ENCODE measurements at places on chromosomes 4 and X.

GRCh38 chr4:7457201-7458065 lies 22.7 kb upstream of the PSAPL1 start:
- no peak for DNase-seq

- no peak for DNase-seq
Observed at GRCh38 chr4:28921886-28922285, 1798.3 kb upstream of the PCDH7 start.

DNA sequence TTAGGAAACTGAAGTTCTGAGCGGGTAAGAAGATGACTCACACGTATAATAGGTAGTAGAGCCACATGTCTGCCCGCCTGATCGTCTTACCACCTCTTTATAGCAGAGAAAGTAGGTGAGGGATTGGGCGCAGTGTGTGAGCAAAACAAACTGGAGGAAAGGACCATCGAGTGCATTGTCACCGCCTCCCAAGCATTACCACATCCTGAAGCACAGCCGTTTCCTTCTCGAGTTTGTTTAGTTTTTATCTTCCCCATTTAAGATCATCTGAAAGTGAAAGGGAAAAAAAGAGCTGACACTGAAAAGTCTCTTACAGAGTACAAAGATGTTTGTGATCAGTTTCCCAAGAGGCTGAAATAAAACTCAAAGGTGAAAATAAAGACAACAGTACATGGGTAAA lies 14.8 kb downstream of the PDK3 start:
- DNase-seq = no peak

GRCh38 chrX:130623518-130623917 lies 221.7 kb downstream of the RBMX2 start:
- DNase-seq = no peak

DNA sequence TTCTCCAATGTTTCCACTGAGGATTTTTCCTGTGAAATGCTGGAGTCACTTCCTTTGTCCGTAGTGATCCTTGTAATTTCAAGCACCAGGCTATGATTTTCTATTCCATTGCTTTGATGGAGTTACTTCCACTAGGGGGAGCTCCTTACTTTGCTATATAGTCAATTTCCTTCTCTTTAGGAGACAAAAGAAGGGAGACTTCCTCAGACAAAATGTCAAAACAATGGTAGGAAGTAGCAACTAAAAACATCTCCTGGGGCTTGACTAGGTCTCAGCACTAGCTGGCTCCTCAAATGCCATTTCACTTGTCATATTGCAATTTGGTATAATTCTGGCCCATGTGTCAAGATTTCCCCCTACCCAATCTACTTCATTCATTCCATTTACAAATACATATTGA lies 24.1 kb downstream of the ZCCHC12 start:
- peak; percentile 56 for DNase-seq

GRCh38 chr4:152269448-152270191 lies 266.3 kb downstream of the FBXW7 start:
- DNase-seq = no peak

DNA sequence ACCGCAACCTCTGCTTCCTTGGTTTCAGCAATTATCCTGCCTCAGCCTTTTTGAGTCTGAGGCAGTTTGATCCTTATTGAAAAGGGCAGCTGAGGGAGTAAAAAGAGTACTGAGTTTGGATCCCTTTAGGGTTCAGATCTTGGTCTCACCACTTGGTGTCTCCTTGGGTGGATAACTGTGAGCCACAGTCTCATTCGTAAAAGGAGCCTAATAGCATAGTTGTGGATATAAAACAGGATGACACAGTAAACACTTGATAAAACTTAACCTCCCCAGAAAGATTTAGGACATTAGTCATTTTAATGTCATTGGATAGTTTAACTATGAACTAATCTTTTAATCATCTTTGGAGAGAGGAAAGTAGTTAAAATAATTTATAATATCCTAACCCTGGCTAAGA lies 173.0 kb downstream of the ANK2 start:
- DNase-seq = no peak

GRCh38 chrX:644304-645281 lies 14.0 kb downstream of the SHOX start:
- DNase-seq = no peak

DNA sequence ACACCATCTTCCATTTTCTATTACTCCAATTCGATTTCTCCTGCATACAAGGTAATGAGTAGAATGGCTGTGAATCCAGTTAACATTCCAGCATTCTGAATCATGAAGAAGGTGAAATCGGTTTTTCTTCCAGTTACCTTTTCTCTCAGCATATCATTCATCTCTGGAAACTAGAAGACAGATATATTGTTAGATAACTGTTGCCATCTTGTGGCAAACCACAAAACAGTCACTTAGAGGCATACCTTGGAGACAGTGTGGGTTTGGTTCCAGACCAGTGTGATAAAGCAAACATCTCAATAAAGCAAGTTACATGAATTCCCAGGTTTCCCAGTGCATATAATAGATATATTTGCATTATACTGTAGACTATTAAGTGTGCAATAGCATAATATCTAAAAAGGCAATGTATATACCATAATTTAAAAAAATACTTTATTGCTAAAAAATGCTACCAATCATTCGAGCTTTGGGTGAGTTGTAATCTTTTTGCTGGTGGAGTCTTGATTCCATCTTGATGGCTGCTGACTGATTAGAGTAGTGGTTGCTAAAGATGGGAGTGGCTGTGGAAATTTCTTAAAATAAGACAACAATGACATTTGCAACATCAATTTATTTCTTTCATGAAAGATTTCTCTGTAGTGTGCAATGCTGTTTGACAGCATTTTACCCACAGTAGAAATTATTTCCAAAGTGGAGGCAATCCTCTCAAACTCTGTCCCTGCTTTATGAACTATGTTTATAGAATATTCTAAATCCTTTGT lies 82.1 kb downstream of the SLC39A8 start:
- DNase-seq = peak; percentile 31

- DNase-seq = no peak
Observed at GRCh38 chr4:68152411-68152810, 22.7 kb upstream of the TMPRSS11F start.

GRCh38 chrX:150544835-150545770 lies 23.3 kb upstream of the MTM1 start:
- DNase-seq = no peak

DNA sequence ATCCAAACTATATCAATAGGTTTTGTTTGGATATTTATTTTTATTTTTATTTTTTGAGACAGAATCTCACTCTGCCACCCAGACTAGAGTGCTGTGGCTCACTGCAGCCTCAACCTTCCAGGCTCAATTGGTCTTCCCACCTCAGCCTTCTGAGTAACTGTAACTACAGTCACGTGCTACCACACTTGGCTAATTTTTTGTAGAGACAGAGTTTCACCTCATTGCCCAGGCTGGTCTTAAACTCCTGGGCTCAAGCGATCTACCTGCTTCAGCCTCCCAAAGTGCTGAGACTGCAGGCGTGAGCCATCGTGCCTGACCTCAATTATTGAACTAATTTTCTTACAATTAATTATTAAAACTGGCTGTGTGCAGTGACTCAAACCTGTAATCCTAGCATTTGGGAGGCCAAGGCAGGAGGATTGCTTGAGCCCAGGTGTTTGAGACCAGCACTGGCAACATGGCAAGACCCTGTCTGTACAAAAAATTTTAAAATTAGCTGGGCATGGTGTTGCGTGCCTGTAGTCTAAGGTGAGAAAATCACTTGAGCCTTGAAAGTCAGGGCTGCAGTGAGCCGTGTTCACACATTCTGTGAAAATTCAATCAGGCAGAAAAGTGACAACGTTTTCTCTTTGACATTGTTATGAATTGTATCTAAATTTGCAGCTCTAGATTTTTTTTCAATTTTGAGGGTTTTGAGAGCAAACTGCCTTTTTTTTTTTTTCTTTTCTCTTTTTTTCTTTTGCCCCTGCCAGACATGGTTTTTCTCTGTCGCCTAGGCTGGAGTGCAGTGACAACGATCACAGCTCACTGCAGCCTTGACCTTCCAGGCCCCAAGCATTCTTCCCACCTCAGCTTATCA lies 66.0 kb downstream of the UBE2K start:
- DNase-seq = no peak

DNA sequence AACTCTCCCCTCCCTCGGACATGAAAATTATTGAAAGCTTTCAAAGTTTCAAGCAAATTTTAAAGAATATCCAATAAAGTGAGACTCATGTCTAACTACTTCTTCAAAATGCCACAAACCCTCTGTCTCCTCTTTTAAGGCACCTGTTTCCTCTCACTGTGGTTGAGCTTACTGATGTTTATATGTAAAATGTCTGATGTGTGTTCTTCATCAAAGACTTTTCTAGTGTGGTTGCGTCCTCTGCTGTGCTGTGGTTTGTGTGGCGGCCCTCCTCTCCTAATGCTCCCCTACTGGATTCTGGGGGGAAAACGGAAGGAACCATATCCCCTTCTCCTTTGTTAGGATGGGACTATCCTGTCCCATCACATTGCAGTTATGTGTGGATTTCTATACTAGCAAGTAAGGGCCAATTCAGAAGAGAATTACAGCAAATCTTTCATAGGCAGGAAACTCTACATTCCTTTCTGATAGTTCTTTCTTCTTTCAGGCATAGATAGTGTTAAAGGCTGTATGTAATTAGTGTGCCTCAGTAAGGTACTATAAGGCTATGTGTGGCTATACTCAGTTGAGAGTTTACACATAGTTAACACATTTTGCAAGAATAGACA lies 221.0 kb upstream of the GPRIN3 start:
- no peak for DNase-seq

DNA sequence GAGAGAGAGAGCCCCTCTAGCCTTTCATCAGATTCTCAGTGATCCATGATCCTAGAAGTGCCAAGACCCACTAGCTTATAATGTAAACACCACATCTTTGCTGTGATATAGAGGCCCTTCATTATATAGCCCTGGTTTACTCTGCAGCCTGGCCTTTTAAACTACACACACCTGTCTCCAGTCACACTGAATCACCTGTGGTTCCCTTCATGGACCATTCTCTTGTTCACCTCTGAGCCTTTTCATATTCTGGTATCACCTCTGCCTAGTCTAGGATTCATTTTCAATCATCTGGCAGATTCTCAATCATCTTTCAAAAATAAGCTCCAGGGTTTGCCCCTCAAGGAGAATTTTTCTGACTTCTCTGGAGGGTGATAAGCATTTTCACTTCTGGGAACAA lies 50.0 kb upstream of the CD40LG start:
- no peak for DNase-seq

GRCh38 chrX:17459008-17459611 lies 84.1 kb downstream of the NHS start:
- DNase-seq = no peak

- no peak for DNase-seq
Observed at GRCh38 chrX:69389101-69389501, 115.0 kb upstream of the NALF2 start.

GRCh38 chrX:138856881-138857604 lies 145.5 kb upstream of the FGF13 start:
- DNase-seq = no peak

DNA sequence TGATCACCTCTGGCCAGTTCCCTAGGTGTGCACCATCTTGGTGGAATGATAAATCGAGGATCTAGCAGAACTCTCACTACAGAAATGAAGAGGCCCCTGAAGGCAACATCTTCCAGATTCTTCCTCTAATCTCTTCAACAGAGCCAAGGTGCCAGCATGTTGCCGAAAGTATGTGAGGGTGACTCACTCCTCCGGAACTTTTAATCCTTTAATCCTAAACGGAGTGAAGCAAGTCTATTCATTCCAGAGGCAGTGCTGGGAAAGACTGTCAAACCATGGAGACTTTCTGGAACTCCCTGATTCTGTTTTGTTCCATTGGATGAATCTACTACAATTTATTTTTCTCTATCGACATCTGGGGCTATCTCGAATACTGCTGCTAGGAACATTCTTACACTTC lies 68.7 kb downstream of the SUPT20HL2 start:
- DNase-seq = no peak

DNA sequence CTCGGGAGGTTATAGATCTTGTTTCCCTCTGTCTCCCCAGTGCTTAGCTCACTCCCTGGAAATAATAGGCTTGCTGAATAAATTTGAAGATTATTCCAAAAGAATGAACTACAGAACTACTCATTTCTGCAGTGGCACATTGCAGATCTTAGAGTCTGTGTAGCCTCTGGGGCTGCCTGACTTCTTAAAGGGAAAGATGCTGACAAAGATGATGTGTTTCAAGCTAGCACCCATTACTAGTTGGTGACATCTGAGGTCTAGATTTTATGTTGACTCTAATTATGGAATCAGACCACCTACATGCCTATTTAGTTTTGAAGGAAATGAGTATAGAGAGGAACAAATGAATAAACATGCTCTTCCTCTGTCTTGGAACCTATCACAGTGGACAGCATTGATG lies 123.7 kb upstream of the KCNIP4 start:
- no peak for DNase-seq
